ENCODE measurements at places on chromosomes 1 and 21.

- no peak for DNase-seq
Observed at GRCh38 chr1:94169126-94169525, 48.2 kb upstream of the ABCA4 start.

DNA sequence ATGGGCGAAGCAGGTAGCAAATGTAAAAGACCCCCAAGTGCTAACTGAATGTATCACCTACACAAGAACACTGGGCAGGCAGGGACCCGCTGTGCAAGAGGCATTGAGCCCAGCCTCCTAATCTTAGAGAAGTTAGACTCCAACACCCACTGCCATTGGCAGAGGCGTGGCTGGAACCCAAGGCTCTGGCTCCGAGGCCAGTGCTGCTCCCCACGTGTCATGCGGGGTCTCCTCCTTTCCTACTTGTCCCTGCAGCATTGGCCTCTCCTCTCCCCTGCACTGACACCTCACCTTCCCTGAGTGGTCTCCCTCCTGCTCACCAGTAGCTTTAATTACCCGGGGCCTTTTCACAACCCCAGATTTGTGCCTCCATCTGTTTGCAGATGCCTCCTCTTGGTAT, 107.0 kb downstream of the GALNT2 start:
- no peak for DNase-seq

GRCh38 chr1:169193191-169193850, 86.8 kb downstream of the ATP1B1 start:
- DNase-seq, result no peak

GRCh38 chr1:241310451-241310850, 46.6 kb downstream of the RGS7 start:
- DNase-seq, result no peak

DNA sequence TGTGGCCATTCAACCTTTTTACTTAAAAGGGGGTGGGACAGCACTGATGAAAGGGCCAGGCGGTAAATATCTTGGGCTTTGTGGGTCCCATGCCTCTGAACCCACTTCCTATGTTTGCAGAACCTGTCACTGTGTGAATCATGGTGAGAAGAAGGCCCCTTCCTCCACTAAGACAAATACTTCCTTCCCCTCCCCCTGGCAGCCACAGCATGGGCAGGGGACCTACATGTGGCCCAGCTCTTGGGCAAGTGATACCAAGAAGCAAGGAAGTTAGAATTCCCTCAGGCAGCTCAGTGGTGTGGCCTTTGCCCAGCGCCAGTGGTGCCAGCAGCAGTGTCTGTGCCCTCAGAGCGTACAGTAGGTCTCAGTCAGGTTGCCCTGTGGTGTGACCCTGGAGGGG, 168.6 kb downstream of the TRIM33 start:
- no peak for DNase-seq
